ENCODE measurements at places on chromosomes 11 and 22.

- DNase-seq, result no peak
These were observed 1.6 kb downstream of the FGF19 start for GRCh38 chr11:69702239-69702691.

DNA sequence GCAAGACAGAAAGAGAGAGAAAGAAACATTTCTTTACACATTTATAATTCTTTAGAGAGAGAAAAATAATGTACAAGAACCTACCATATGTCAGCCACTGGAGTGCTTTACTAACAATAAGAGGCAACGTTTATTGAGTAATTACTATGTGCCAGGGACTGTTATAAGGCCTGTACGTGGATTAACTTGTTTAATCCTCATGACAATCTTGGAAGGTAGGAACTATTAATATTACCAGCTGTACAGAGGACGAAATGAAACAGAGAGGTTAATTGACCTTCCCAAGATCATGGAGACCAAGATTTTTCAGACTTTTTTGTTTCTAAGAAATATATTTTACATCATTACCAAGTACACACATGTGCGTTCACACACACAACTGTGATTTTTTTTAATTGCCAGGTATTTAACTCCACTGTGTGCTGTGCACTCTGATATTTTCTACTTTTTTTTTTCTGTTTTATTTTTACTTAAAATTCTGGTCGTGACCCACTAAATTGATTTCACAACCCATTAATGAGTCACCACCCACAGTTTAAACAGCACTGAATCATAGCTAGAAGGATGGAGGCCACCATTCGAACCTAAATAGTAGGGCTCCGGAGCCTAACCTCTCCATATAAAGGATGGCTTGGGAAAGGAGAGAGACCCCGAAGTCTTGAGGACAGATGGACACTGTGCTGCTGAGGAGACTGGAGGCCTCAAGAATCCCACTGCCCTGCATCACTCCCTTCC lies 21.4 kb downstream of the CREB3L1 start:
- DNase-seq, result peak; percentile 82

DNA sequence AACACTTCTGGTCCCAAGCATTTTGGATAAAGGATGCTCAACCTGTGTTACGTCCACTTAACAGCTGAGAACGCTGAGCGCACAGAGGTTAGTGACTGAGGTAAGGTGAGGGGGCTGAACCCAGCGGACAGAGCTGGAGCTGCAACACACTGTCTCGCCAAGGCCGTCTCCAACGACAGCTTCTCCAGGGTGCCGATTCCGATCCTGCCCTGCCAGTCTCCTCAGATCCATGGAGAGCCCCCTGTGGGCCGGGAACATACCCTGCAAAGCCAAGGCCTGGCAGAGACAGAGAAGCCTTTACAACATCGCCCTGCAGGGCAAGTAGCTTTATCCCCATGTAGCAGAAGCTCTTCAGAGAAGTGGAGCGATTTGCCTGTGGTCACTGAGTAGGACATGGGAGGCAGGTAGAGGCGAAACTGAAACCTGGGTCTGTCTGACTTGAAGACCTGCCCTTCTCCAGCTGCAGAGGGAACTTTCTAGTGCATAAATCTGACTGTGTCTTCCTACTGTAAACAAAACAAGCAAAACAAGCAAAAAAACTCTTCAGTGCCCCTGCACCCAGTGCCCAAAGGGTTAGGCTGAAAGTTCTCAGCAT lies 72.8 kb downstream of the SCUBE1 start:
- DNase-seq, result no peak

DNA sequence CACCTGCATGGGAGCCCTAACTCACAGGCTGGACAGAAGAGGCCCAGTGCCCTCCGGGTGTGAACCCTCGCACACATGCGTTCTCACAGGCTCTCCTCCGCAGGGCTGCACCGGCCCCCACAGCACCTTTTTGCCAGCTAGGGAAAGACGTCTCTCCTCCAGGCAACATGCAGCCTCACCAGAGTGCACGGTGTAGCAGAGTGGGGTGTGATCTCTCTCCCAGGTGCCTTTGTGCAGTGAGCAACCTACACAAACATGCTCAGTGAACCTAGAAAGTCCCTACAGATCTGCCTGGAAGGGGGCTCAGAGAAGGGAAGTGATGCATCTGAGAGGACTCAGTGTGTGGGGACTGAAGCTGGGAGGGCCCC lies 3.7 kb upstream of the CARNS1 start:
- DNase-seq, result no peak

- no peak for DNase-seq
These were observed 246.5 kb upstream of the DDI1 start for GRCh38 chr11:103789952-103790351.

GRCh38 chr11:73325036-73325981 lies 17.2 kb downstream of the ARHGEF17 start:
- no peak for DNase-seq

DNA sequence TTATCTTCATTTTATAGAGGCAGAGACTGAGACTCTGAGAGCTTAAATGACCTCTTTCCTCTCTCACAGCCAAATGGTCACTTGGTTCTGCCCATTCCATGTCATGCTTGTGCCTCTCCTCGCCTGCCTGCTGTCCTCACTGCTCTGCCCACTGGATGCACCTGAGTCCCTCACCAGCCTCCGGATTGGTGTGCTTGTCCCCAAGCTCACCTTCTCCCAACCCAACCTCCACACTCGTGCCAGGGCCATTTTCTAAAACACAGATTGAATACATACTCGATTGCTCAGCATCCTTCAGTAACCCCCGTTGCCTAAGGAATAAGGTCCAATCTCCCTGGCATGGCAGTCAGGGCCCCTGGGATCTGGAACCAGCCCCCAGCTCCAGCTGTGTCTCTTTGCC lies 28.4 kb upstream of the NECTIN1 start:
- no peak for DNase-seq

GRCh38 chr11:95891423-95892170 lies 32.3 kb downstream of the MTMR2 start:
- DNase-seq, result no peak

GRCh38 chr11:94472916-94473799 lies 20.5 kb downstream of the MRE11 start:
- DNase-seq, result no peak

GRCh38 chr11:16925561-16926065 lies 88.6 kb downstream of the PLEKHA7 start:
- DNase-seq, result peak; percentile 37

DNA sequence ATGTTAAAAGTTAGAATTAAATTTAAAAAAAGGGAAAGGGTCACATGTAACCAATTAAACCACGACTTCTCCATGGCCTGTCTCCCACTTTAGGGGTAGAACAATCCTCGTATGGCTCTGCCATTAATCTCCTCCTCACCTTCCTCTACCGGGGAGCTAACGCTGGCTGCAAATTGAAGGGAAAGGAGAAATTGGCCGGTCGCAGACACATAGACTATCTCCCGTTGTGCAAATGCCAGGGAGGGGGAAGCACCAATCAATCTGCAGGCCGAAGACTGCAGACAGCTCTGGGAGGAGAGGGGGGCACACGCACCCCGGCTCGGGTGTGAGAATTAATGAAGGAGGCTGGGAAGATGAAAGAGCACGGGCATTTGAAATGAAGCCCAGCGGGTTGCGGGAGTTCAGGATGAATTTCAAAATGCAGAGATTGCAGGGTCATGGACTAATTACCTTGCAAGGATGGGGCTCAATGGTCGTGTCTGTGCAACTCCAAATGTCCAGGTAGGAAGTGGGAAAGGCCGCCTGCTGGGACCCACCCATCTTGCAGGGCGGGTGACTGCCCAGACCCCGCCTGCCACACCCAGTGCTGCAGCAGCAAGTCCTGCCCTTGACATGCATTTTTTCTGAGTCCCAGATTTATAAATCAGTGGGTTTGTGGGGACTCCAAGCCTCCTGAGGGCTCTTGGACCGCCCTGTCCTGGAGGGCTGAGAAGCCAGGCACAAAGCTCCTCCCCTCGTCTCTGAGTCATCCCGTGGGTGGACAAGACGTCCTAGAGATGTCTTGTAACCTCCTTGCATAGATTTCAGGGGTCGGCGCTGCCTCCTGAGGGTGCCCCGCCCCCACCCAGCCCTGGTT lies 534.2 kb downstream of the TBC1D22A start:
- DNase-seq, result no peak

DNA sequence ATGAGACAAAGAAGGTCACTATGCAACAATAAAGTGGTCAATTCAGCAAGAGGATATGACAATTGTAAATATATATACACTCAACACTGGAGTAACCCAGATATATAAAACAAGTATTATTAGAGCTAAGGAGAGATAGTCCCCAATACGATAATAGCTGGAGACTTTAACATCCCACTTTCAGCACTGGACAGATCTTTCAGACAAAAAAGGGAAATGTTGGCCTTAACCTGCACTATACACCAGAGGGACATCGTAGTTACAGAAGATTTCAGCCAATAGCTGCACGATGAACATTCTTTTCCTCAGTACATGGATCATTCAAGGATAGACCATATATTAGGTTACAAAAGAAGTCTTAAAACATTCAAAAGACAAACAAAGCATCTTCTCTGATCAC lies 29.9 kb downstream of the PIWIL3 start:
- peak; percentile 6 for DNase-seq

DNA sequence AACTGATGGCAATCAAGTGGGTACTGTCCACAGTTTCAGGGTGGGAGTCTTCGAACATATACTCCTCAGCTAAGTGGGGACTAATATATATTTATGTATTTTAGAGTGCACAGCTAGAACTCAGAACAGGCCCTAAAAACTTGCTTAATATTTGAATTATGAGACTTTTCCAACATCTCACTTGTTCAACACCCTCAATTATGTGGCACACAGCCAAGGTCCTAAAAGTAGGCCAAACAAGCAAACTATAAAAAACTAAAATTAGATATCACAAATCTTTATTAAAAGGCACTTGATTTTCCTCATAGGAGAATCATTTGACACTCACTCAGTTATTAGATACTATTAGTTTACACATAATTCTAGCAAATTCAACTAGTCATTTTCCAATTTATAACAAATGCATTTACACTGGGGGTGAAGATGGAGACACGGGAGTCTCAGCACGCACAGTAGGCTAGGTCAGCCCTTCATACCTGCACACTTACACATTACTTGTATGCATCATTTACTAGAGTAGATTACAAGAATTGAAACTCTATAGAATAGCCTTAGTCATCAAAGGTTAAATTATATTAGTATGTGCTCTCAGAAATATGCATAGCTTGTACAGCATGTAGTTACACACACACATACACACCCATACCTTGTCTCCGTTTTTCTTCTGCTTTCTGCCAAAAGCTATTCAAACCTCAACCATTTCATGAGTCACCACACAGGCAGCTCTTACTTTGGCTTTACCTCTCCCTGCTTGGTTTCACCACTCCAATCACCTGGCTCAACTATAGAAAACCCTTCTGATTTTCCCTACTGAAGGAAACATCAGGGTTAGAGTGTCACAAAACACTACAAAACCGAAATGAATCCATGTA lies 171.5 kb downstream of the SBF2 start:
- DNase-seq, result peak; percentile 98

- no peak for DNase-seq
These were observed 148.3 kb downstream of the CEP164 start for GRCh38 chr11:117475716-117476530.

DNA sequence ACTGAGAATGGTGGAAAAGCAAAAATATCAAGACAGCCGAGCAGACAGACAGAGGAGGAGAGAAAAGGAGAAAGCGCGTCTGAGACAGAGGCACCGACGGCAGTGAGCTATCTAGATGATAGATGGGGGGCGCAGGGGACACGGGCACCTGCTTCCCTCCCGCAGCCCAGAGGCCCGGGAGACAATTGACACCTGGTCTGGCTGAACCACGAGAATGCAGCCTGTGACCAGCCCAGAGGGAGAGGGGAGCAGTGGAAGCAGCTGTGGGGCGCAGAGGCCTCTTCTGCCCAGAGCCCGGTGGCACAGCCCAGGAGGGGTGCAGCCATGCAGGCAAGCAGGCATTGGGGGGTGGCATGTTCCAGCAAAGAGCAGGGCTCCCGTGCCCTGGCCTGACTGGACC lies 48.2 kb downstream of the ELFN2 start:
- DNase-seq, result no peak

DNA sequence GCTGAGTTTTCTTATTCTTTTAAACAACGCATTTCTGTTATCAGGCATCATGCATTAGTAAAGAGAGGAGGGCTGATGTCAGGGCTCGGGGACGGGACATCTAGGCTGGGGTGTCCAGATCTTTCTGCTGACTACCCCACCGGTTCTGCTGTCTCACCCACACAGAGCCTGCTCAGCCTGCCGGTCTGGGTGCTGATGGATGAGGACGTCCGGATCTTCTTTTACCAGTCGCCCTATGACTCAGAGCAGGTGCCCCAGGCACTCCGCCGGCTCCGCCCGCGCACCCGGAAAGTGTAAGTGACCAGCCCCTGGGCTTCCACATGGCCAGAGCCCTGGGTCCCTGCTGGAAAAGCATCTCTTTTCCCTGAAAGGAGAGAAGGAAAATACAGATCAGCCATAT lies 9.4 kb downstream of the NCF4 start:
- peak; percentile 91 for DNase-seq

GRCh38 chr11:75508051-75508561 lies 17.6 kb downstream of the GDPD5 start:
- no peak for DNase-seq

DNA sequence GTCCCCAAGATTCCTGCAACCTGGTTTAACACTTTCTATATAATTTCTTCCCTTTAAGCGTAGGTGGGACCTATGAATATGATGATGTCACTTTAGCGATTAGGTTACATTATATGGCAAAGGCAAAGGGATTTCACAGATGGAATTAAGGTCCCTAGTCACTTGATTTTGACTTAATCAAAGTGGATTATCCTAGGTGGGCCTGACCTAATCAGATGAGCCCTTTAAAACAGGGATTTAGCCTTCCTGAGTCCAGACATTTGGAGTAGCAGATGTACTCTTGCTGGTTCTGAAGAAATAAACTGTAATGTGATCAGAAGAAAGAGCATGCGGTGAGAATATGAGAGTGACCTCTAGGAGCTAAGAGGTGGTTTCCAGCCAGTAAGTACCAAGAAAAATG lies 67.8 kb upstream of the LIN7C start:
- no peak for DNase-seq

GRCh38 chr11:62974848-62975522 lies 9.8 kb downstream of the SLC22A6 start:
- DNase-seq, result peak; percentile 14

- peak; percentile 70 for DNase-seq
These were observed 40.0 kb downstream of the TENM4 start for GRCh38 chr11:79400717-79401330.

DNA sequence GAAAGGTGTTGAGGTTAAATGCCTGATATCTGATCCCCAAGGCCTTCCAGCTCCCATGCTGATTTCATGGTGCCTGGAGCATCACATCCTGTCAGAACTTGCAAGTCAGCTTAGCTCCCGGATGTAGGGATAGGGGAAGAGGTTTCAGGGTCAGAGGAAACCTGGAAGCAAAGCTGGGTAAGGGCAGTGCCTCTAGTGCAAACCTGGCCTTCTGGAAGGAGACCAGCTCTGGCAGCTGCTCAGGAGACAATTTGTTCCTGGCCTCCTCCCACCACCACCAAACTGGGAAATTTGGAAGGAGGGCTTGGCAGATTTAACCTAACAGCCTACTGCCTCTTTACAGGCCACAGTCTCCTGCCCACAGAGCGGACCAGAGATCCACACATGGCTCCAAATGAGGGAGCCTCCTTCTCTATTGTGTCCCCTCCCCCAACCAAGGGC lies 9.2 kb upstream of the TSKU start:
- DNase-seq, result peak; percentile 79

GRCh38 chr11:77370217-77370616 lies 68.7 kb upstream of the GDPD4 start:
- no peak for DNase-seq
